SJCRH30 (cell line): ENCODE measurements at places on chromosomes 7 and 10.
A peak's percentile ranks its signal among the peaks of the same experiment; 100 is the strongest.

DNA sequence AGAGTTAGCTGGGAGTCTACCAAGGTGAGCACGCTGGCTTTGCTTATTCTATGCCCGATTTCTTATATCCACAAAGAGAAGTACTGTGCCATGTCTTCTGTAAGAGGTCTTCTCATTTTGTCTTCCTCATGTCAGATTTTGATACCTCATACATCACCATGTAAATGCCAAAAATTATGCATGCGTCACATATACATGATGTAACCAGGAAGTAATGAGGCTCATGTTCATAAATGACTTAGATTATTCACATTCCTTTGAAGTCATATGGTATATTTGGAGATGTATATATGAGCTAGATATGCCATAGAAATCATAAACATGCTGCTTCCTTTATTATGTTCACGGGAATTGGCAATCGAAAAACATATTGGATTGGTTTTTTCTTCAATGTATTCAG is 97.7 kb upstream of the CELF2 start:
- DNase-seq: no peak
- H3K27ac ChIP-seq: no peak overlapping the region
- H3K4me1 ChIP-seq: no peaks in the 10 kb centered on the region
- H3K27me3 ChIP-seq: no peaks in the 10 kb centered on the region

DNA sequence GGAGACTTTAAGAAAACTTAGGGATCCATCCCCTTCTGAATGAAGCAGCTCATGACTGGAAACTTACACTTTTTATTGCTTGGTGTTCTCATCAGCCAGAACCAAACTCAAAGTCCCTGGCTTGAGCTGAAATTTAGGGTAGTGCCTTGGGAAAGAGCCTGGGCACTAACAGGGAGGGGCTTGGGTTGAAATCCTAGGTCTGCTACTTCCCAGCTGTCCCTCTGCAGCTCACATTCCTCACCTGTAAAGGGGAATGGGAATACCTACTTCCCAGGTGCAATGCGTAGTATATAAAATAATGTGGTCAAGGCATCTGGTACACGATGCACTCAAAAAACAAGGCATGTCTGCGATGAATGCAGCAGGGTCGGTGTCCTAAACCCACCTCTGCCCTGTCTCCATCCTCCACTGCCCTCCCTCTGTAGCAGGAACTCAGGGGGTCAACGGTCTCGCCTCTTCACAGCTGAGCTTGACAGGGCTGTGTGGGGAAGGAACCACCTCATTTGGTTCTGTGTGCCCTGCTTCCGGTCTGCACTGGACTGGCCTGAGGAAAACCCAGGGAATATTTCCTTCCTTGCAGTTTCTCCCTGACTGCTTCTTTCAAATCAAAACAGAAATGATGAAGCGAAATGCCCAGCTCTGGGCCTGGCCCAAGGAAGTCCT is 80.0 kb downstream of the COBL start:
- H3K36me3 ChIP-seq: no peaks in the 10 kb centered on the region
- no peak overlapping the region for H3K27ac ChIP-seq
- DNase-seq: no peak
- H3K4me1 ChIP-seq: no peaks in the 10 kb centered on the region
- H3K27me3 ChIP-seq: no peaks in the 10 kb centered on the region; the same call in 1 of the 2 replicates
- H3K4me3 ChIP-seq: no peak overlapping the region

DNA sequence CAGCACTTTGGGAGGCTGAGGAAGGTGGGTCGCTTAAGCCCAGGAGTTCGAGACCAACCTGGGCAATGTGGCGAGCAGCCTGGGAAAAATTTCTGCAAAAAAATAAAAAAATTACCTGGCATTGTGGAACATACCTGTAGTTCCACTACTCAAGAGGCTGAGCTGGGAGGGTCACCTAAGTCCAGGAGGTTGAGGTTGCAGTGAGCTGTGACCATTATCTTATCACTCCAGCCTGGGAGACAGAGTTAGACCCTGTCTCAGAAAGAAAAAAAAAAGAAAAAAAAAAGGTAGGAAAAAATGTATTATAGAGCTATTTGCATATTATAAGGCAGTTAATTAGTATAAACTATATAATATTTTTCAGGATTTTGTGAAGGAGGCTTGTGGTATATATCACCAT is 11.0 kb upstream of the TSPAN13 start:
- H3K27ac ChIP-seq: no peak overlapping the region
- DNase-seq: no peak
- no peaks in the 10 kb centered on the region for H3K27me3 ChIP-seq
- no peak overlapping the region for H3K4me3 ChIP-seq
- H3K4me1 ChIP-seq: no peaks in the 10 kb centered on the region
- no peaks in the 10 kb centered on the region for H3K36me3 ChIP-seq

GRCh38 chr10:104928734-104929133 is 287.6 kb downstream of the SORCS3 start:
- 0 out of 2 replicates have a peak, but pooled peaks cover 8% of the 10 kb centered on the region for H3K27me3 ChIP-seq
- DNase-seq: no peak

DNA sequence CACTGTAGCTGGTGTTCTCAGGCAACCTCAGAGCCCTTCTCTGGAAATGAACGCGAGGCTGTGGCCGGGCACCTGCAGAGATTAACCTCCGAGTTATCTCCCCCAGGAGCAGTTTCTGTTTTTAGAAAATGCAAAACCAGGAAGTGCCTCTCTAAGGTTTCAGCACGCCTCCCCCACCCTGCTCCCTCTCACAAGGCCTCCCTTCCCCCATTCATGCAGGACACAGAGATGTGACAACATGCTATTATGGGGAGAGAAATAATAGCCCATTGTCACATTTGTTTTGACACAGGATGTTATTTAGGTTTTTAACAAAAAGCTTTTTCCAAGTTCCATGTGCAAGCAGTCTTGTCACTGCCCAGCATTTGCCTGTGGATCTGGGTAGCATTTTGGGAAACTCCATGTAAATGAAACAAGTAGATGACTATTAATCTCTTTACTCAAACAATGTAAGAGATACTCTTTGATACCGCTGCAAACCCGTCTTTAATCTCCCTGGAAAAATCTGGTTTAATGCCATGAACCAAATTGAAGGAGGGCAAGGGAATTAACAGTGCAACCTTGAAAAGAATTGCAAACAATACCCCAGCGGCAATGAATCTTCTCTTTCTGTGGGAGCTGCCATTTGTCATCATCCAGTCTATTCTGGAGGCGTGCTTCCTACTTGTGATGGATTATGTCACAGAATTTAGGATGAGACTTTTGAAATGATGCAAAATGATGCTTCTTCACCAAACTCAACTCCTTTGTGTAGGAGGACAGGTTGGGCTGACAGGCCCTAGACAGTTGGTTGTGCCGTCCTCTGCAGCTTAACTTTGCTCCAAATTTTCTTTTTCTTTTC is 86.5 kb upstream of the NMT2 start:
- H3K4me3 ChIP-seq: no peak overlapping the region
- no peak for DNase-seq
- no peaks in the 10 kb centered on the region for H3K36me3 ChIP-seq
- no peaks in the 10 kb centered on the region for H3K4me1 ChIP-seq
- no peaks in the 10 kb centered on the region for H3K27me3 ChIP-seq

GRCh38 chr10:68665841-68666240 is 55.2 kb upstream of the CCAR1 start:
- no peak for DNase-seq
- H3K27me3 ChIP-seq: no peaks in the 10 kb centered on the region
- H3K4me3 ChIP-seq: no peak overlapping the region
- peaks cover 16% of the 10 kb centered on the region for H3K36me3 ChIP-seq
- peak overlapping the region; percentile 38; the same call in 1 of the 2 replicates for H3K27ac ChIP-seq
- H3K4me1 ChIP-seq: no peaks in the 10 kb centered on the region

DNA sequence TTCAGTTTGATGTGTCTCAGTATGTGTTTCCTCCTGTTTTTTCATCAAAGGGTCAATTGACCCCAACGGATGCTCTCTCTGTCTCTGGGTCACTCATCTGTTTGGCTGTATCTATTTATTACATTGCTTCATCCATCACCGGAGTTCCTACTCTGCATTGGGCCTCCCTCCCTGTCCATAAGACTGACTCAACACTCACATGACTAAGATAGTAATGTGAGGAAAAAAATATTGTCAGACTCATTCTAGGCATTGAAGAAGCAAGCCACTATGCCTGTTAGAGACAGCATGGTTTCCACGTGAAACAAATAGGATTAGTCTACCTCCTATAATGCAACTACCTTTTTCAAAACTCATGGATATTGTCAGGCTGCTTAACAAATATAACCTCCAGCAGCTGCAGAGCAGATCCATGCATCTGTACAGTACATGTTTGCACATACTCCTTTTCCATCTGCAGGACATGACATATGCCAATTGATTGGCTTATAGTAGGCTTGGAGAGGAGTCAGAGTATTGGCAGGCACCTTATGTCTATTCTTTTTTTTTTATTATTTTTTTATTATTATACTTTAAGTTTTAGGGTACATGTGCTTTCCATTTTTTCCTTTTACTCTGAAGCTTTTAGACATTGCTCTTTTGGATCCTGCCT is 275.2 kb downstream of the LRRTM3 start:
- H3K4me1 ChIP-seq: no peaks in the 10 kb centered on the region
- H3K36me3 ChIP-seq: no peaks in the 10 kb centered on the region
- no peak for DNase-seq

- no peaks in the 10 kb centered on the region for H3K27me3 ChIP-seq
- no peak overlapping the region for H3K4me3 ChIP-seq
- H3K4me1 ChIP-seq: no peaks in the 10 kb centered on the region
- peaks cover 72% of the 10 kb centered on the region for H3K36me3 ChIP-seq
- DNase-seq: no peak
These were observed 4.1 kb downstream of the SSBP1 start for GRCh38 chr7:141742229-141742628.
